IMR-90 (cell line): ENCODE measurements at places on chromosomes 16 and 17. TPM values are rescaled to one million over a fixed set of nuclear protein-coding genes. Genes with fewer than 3 reads are reported as not detected.

GRCh38 chr16:69311533-69312387 is 610 bp downstream of the VPS4A start:
- peaks cover 4% of the 10 kb centered on the region for H3K4me1 ChIP-seq
- peaks cover 24% of the 10 kb centered on the region for H3K36me3 ChIP-seq
- H3K27me3 ChIP-seq, result no peaks in the 10 kb centered on the region
- peak overlapping the region; percentile 84 for H3K27ac ChIP-seq
- H3K4me3 ChIP-seq, result peak overlapping the region; percentile 78

The CACNG1 gene
- total RNA-seq, result not detected in 2 replicates

DNA sequence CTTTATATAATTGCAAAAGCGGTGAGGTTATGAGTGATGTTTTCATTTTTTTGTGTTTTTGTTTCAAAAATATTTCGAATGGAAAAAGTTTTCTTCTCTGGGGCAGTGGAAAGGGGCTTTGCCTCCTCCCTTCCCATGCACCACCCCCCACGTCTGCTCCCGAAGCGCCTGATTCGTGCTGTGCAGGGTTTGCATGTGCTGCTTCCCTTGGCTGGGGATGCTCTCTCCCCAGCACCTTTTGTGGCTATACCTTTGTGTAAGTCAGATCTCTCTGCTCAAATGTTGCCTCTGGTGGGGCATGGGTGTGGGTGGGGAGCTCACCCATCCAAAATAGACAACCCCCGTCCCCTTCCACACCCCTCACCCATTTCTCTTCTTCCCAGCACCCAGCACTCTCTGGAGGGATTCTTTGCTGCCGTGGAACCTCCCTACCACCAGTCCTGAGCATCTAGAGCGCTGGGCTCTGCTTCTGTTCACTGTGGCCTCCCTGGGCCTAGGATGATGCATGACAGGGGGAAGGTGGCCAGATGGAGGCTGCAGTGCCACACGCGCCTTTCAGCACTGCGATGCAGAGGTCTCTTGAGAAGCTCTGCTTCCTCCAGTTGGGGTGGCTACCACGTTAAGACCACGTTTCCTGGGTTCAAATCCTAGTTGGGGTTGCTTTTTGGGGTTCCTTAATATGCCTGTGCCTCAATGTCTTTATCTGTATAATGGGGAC is 71.2 kb downstream of the IRF8 start:
- DNase-seq, result no peak
- peaks cover 35% of the 10 kb centered on the region for H3K27me3 ChIP-seq
- no peaks in the 10 kb centered on the region for H3K36me3 ChIP-seq
- H3K27ac ChIP-seq, result no peak overlapping the region

DNA sequence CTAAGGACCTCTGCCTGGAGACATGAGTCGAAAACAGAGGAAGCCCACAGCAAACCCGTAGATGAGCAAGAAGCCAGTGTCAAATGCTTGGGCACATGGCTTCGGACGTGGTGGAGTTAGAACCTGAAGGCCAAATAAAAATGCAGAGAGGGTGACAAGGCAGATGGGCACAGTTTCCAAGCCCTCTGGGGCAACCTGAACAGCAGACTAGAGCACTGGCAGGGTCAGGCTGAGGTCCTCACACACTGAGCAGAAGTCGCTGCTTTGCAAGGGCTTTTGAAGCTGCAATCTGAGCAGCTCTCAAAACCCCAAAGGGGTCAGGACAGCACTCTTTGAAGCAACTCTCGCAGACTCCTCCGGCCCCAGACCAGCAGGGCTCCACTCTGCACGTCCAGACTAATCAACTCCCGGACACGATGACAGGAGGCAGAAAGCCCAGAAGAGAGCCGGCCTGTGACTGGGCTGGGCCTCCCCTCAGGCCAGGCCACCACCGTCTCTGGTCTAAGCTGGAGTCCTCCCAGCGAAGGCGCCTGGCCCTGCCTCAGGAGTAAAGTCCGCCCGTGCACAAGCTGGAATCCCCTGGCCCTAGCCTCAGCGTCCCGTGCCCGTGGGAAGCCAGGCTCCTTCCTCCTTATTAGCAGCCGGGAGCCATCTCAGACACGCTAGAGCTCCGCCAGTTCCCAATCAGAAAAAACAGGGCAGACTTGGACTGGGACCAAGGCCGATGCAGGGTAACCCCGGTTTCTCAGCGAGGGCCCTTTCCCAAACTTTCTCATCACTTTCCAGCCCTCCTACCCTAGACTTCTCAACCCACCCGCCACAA is 924 bp downstream of the SMARCD2 start:
- peaks cover 23% of the 10 kb centered on the region for H3K4me1 ChIP-seq
- H3K36me3 ChIP-seq, result peaks cover 5% of the 10 kb centered on the region
- H3K4me3 ChIP-seq, result peak overlapping the region; percentile 81

DNA sequence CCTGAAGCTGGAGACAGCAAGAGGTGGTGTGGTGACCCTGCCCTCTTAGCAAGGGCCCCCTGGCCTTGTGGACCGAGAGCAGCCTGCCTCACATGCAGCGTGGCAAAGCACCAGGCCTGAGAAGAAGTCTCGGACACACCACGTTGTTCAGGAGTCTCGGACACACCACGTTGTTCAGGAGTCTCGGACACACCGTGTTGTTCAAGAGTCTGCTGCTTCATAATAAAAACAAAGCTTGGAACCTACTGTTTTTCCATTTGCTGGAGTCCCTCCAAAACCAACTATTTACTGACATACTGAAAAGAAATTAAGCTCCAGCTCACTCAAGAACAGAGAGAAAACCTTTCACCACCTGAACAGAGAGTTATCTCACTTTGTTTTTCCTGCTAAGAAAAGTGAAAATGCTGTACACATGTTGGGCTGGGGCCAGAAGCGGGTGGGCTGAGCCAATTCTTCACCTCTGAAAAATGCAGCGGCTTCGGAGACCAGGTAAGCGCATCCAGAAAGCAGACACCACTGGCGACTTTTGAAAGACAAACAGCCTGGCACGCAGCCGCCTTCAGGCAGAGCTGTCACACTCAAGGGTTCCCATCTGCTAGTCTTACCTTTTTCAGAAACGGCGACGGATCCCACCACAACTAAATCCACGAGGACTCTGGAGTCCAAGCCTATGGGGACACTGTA is 8.9 kb downstream of the MTHFSD start:
- H3K36me3 ChIP-seq, result peaks cover 50% of the 10 kb centered on the region
- no peak overlapping the region for H3K27ac ChIP-seq
- no peaks in the 10 kb centered on the region for H3K4me1 ChIP-seq
- H3K4me3 ChIP-seq, result no peak overlapping the region
- H3K27me3 ChIP-seq, result no peaks in the 10 kb centered on the region

The METTL9 gene
- total RNA-seq, result 95.5 and 95.8 TPM in 2 replicates

GRCh38 chr16:58481931-58482330 is 18.0 kb upstream of the NDRG4 start:
- no peaks in the 10 kb centered on the region for H3K4me1 ChIP-seq
- peaks cover 9% of the 10 kb centered on the region for H3K27me3 ChIP-seq
- H3K36me3 ChIP-seq, result no peaks in the 10 kb centered on the region
- DNase-seq, result no peak
- H3K27ac ChIP-seq, result no peak overlapping the region

GRCh38 chr16:1049113-1049975 is 23.2 kb upstream of the SSTR5 start:
- H3K4me1 ChIP-seq, result no peaks in the 10 kb centered on the region
- H3K36me3 ChIP-seq, result no peaks in the 10 kb centered on the region
- peaks cover 30% of the 10 kb centered on the region for H3K27me3 ChIP-seq
- no peak overlapping the region for H3K27ac ChIP-seq
- DNase-seq, result no peak

The ZG16 gene
- total RNA-seq, result not detected in 2 replicates

DNA sequence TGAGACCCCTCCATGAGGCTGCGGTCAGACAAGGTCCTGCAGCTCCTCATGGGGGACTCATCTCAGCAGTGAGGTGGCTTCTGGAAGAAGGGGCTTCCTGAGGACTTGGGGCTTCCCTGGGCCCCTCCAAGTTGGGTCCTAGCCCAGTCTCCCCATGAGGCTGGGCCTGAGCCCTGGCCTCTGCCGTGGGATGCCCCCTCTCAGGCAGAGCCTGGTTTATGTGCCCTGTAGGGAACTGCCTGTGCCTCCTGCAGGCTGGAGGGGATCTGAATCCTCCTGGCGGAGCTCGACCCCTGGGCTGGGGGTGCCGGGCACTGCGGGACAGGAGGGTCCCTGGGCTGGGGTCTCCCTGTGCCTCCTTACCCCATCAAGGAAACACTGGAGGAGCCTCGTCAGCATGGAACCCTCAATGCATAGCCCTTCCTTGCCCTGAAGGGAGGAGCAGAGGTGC is 45.8 kb downstream of the TNFRSF13B start:
- no peaks in the 10 kb centered on the region for H3K4me1 ChIP-seq
- DNase-seq, result no peak
- H3K4me3 ChIP-seq, result no peak overlapping the region
- no peaks in the 10 kb centered on the region for H3K36me3 ChIP-seq
- H3K27me3 ChIP-seq, result peaks cover 31% of the 10 kb centered on the region

DNA sequence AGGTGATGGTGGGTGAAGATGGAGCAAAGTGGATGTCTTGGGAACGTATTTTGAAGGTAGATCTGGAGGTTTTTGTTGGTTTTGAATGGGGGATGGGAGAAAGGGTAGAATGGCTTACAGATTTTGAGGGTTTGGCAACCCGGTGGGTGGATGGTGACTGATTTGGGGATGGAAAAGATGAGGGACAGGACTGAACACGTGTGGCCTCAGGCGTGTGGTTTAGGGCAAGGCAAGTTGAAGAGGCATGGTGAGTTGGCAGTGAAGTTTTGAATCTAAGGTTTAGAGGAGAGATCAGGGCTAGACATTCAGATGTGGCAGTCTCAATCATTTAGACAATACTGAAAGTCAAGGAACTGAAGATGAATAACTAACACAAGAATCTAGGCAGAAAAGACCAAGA is 5.0 kb upstream of the DCTPP1 start:
- H3K27me3 ChIP-seq, result peaks cover 15% of the 10 kb centered on the region
- peaks cover 3% of the 10 kb centered on the region; the same call in 1 of the 2 replicates for H3K4me1 ChIP-seq
- DNase-seq, result no peak
- H3K4me3 ChIP-seq, result no peak overlapping the region
- H3K36me3 ChIP-seq, result no peaks in the 10 kb centered on the region
- H3K27ac ChIP-seq, result no peak overlapping the region

DNA sequence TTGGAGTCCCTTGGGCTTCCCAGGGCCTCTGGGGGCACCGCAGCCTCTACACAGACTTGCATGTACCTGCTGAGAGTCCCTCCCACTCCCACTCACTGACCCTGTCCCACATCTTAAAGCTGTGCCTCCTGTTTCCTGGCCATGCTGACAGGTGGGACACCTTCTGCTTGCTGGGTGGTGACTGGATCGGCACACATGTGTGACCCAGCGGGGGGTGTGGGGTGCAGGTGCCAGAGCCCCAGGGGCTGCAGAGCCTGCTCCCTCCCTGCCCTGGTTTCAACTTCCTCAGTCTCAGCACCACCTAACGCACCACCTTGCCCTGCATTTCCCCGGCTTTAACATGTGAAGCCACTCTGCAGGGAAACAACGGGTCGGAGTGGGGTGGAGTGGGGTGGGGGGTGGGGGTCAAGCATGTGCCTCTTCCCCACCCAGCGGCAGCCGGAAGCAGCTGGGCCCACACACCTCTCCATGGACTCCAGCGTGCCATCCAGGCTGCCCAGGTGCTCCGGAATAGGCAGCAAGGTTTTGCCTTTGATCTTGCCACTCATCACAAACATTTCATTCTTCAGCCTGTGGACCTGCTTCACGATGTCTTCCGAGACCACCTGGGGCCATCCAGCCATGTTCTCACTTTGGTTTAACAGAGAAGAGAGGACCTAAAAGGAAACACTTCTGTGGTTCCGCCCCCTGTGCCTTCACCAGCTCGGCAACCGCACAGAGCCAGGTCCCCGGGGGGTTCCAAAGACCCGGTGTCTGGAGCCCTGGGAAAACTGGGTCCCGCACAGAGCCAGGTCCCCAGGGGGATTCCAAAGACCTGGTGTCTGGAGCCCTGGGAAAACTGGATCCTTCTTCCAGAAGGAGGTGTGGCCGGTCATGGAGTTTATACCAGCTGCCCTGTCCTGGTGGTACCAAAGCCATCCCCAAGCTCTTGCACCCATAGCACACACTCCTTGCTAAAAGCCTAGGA is 4.7 kb downstream of the DNAH17 start:
- no peak overlapping the region for H3K4me3 ChIP-seq
- H3K27me3 ChIP-seq, result peaks cover 42% of the 10 kb centered on the region
- no peak overlapping the region for H3K27ac ChIP-seq
- no peaks in the 10 kb centered on the region for H3K36me3 ChIP-seq

GRCh38 chr16:2229632-2230250 is 6.3 kb downstream of the E4F1 start:
- no peaks in the 10 kb centered on the region for H3K27me3 ChIP-seq
- H3K4me3 ChIP-seq, result no peak overlapping the region
- H3K36me3 ChIP-seq, result peaks cover 50% of the 10 kb centered on the region

DNA sequence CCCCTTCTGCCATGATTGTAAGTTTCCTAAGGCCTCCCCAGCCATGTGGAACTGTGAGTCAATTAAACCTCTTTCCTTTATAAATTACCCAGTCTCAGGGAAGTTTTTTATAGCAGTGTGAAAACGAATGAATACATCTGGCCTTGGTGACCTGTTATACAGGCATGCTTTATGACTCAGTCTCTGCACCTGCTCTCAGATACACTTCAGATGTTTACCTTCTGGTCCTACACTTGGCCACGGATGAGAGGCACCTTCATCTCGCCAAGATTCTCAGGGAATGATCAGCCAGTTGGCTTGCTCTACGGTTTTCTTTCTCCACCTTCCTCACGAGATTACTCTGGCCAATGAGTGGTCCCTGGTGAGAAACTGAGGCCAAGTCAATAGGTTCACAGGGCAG is 304.7 kb downstream of the CA10 start:
- no peak overlapping the region for H3K27ac ChIP-seq
- no peaks in the 10 kb centered on the region for H3K27me3 ChIP-seq
- H3K4me3 ChIP-seq, result no peak overlapping the region

DNA sequence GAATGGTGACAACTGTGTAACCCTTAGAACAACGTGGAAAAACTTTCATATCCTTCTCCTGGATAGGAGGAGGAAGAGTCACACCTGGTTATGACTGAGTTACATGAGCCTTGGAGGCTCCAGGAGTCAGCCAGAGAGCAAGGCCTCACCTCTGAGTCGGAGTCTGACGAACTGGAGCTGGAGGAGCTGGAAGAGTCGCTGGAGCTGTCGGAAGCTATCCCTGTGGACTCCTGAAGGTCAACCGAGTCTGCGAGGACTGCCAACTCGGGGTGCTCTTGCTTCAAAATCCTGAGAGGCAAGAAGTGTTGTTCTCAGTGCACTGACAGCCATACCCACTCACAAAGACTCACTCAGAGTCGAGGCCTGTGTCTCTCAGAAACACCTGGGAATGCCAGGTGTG is 6.2 kb downstream of the JMJD6 start:
- H3K4me1 ChIP-seq, result peaks cover 13% of the 10 kb centered on the region
- H3K27ac ChIP-seq, result no peak overlapping the region
- H3K4me3 ChIP-seq, result no peak overlapping the region
- no peak for DNase-seq
- H3K36me3 ChIP-seq, result peaks cover 59% of the 10 kb centered on the region

The DYNLRB2 gene
- not detected in 2 replicates for total RNA-seq

DNA sequence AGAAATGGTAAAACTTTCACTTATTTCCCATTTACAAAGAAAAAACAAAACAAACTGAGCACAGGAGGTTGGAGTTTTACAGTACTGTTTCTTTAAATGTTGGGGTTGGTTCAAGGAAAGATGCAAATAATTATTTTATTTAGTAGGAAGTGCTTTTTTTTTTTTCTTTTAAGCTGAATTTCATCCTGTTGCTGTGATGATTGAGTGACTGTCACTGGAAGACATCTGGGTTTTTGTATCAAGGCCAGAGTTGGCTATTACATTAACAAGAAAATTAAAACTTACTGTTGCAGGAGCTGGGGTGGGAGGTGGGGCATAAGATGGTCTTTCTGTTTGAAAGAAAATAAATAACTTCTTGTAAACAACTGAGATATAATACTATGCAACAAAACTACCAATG is 2.3 kb downstream of the SMARCE1 start:
- no peak overlapping the region for H3K27ac ChIP-seq
- H3K27me3 ChIP-seq, result no peaks in the 10 kb centered on the region
- peaks cover 6% of the 10 kb centered on the region; the same call in 1 of the 2 replicates for H3K36me3 ChIP-seq
- no peak for DNase-seq
- no peak overlapping the region for H3K4me3 ChIP-seq

GRCh38 chr16:11370084-11370931 is 25.0 kb downstream of the RMI2 start:
- H3K4me1 ChIP-seq, result peaks cover 6% of the 10 kb centered on the region
- no peak for DNase-seq
- H3K27me3 ChIP-seq, result no peaks in the 10 kb centered on the region
